ENCODE measurements at places on chromosomes 5 and 9. TPM values are rescaled to one million over a fixed set of nuclear protein-coding genes. Genes with fewer than 3 reads are reported as not detected.
A peak's percentile ranks its signal among the peaks of the same experiment; 100 is the strongest.

GPR150 gene
- total RNA-seq: 0.51 TPM

NMUR2 gene
- total RNA-seq: not detected

GHR gene
- not detected for total RNA-seq

SPAAR gene
- not detected for total RNA-seq

CCDC192 gene
- not detected for total RNA-seq

IL31RA gene
- not detected for total RNA-seq

- no peaks in the 10 kb centered on the region for H3K27me3 ChIP-seq
- DNase-seq: no peak
- H3K36me3 ChIP-seq: no peaks in the 10 kb centered on the region
These were observed 69.4 kb downstream of the KLHL3 start for GRCh38 chr5:137666461-137666850.

GRCh38 chr9:107049803-107050184, 186.8 kb downstream of the ZNF462 start:
- no peaks in the 10 kb centered on the region for H3K36me3 ChIP-seq
- H3K4me1 ChIP-seq: no peaks in the 10 kb centered on the region
- no peaks in the 10 kb centered on the region for H3K27me3 ChIP-seq
- DNase-seq: no peak
- H3K27ac ChIP-seq: no peak overlapping the region
- no peak overlapping the region for H3K4me3 ChIP-seq

- H3K36me3 ChIP-seq: peaks cover 35% of the 10 kb centered on the region
- DNase-seq: no peak
- no peaks in the 10 kb centered on the region for H3K27me3 ChIP-seq
- H3K4me3 ChIP-seq: no peak overlapping the region
These were observed 24.7 kb downstream of the FNBP1 start for GRCh38 chr9:130018265-130018664.

DNA sequence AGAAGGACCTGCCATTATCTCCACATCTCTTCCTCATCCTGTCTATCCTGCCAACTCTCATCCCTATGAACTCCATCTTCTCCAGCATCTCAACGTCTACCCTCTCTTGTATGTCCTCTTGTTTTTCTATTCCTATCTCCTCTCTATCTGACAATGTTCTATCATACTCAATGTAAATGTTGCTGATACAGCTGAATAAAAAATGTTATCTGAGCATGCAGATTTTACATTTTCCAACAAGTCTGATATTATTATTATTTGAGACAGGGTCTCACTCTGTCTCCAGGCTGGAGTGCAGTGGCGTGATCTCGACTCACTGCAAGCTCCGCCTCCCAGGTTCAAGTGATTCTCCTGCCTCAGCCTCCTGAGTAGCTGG, 56.0 kb upstream of the RAI14 start:
- H3K4me1 ChIP-seq: no peaks in the 10 kb centered on the region
- H3K27me3 ChIP-seq: no peaks in the 10 kb centered on the region
- H3K4me3 ChIP-seq: no peak overlapping the region

DNA sequence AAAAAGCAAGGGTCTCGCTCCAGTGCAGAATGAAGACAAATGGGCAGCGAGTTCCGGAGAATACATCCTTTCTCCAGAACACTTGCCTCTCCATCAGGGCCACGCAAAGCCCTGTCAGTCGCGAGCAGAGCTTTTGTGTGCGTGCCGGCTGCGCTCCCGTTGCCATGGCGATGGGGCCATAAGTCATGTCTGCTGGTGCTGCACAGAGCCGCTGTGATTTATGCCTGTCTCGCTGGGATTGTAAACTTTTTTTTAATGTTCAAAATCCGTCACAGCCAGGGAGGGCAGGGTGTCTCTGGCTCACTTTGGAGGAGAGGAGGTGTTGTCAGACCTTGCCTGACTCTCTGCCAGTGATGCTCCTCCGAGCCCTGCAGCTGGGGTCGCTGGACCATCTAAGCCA, 272.7 kb downstream of the TRIM32 start:
- no peaks in the 10 kb centered on the region for H3K36me3 ChIP-seq
- H3K4me3 ChIP-seq: no peak overlapping the region
- no peak overlapping the region for H3K27ac ChIP-seq
- H3K27me3 ChIP-seq: no peaks in the 10 kb centered on the region

DNA sequence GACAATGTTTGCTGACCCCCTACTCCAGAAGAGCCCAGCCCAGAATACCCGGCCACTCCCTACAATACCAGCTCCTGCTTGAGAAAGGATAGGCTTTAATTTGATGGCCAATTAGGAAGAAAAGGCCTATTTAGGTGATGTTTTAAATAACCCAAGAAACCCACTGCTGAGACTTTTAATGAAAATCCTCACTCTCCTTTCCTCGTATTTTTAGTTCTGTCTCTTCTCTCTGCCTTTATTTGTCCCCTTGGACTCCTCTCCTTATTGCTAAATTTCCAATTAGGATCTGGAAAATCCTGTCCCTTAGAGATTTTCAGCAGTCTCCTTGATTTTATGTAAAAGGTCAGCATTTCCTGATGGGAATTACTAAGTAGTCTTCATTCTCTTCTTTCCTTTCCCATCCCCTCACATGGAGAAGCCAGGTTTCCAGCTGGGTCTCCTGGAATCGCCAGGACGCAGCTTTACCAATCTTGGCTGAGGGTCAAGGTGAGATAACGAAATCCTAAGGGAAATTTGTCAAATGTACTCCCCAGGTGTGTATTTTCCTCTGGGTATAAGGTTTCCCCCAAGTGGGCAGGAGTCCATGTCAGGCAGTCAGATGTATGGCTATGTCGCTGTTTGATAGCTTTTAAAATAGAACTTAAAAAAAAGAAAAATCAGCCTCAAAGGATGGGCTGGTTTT, 11.7 kb downstream of the STC2 start:
- no peak overlapping the region for H3K4me3 ChIP-seq
- no peak overlapping the region for H3K27ac ChIP-seq
- H3K36me3 ChIP-seq: no peaks in the 10 kb centered on the region

DNA sequence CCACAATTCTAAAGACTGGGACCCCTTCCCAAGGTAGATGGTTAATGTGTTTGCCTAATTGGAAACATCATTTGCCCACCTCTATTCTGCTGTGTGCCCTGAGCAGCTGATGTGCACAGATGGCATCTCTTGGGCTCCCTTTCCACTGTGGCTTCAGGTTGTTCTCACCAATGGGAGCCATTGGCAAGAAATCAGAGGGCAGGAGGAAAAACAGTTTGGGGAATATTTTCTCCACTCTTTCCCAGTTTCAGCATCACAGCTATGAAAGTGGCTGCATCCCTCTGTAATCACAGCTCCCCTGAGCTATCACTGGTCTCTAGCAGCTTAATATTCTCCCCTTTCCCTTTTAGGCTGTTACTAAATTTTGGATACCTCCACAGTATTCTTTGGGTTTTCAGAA, 911.6 kb upstream of the SEMA6A start:
- H3K4me1 ChIP-seq: no peaks in the 10 kb centered on the region
- H3K27ac ChIP-seq: no peak overlapping the region
- no peak for DNase-seq
- no peaks in the 10 kb centered on the region for H3K27me3 ChIP-seq

- peaks cover 4% of the 10 kb centered on the region for H3K4me1 ChIP-seq
- no peaks in the 10 kb centered on the region for H3K36me3 ChIP-seq
- DNase-seq: no peak
- no peaks in the 10 kb centered on the region for H3K27me3 ChIP-seq
- H3K27ac ChIP-seq: no peak overlapping the region
- H3K4me3 ChIP-seq: no peak overlapping the region
These were observed 32.6 kb downstream of the TTLL11 start for GRCh38 chr9:122060481-122060880.

DNA sequence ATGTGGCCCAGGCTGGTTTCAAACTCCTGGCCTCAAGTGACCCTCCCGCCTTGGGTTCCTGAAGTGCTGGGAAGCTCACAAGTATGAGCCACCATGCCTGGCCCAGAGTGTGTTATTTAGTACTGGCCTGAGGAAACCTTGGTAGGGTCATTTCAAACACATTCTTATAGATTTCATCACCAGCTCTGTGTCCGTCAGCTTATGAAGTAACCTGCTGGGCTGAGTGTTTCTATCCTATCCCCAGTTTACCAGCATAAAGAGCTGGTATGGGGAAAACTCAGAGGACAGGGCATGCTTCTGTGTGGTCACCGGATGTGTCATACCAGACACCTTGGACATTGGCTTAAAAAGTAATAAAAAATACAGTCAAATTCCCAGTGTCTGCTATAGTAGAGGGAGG, 45.3 kb downstream of the PTPN3 start:
- no peak overlapping the region for H3K4me3 ChIP-seq
- H3K36me3 ChIP-seq: no peaks in the 10 kb centered on the region
- no peaks in the 10 kb centered on the region for H3K27me3 ChIP-seq
- no peak overlapping the region for H3K27ac ChIP-seq
- no peaks in the 10 kb centered on the region for H3K4me1 ChIP-seq

GRCh38 chr9:90956026-90956810, 154.6 kb downstream of the SYK start:
- H3K4me3 ChIP-seq: no peak overlapping the region
- no peaks in the 10 kb centered on the region for H3K27me3 ChIP-seq
- DNase-seq: no peak

- H3K27ac ChIP-seq: no peak overlapping the region
- DNase-seq: no peak
- no peak overlapping the region for H3K4me3 ChIP-seq
- no peaks in the 10 kb centered on the region for H3K27me3 ChIP-seq
- no peaks in the 10 kb centered on the region for H3K36me3 ChIP-seq
These were observed 32.9 kb upstream of the KCNIP1 start for GRCh38 chr5:170470808-170471404.

DNA sequence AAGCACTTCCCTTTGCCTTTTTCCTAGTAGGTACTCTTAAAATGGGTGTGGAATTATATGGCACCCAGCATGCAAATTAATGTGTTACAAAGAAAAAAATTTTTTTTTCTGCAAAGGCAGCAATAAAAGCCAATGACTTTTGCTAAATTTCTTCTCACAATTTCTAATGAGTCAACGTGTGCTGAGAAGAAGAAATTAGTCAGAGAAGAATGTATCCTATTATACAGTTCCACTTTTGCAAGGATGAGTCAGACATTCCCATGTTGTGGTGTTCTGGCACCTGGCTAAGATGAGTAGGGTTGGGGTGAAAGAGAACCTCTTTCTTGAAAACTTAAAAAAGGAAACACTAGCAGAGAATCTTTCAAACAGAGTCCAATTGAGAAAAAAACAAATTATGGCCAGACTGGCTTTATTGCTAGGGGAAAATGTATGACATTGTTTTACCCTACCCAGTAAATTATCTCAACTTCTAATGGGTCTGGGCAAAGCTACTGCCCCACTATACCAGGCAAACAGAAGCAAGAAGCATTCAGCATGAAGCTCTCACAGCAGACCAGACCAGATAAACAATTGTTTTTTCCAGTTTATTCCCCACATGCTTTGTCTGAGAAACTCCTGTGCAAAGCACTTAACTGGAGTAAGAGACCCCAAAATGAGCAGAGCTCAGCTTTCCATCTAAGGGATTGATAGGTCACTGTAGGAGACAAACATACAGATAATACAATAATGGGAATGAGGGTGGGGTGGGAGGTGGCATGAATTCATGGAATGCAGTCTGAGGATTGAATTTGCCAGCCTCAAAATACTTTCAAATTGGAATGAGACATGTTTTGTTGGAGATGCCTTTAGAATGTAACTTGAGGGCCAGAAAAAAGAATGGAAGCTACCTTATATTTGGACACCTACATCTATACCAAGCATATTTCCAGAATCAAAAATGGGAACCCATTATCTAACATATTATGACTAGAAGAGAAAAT, 220.8 kb upstream of the RFX3 start:
- no peak overlapping the region for H3K4me3 ChIP-seq
- H3K36me3 ChIP-seq: no peaks in the 10 kb centered on the region
- DNase-seq: no peak
- H3K4me1 ChIP-seq: no peaks in the 10 kb centered on the region

- H3K27me3 ChIP-seq: no peaks in the 10 kb centered on the region
- H3K4me1 ChIP-seq: peaks cover 71% of the 10 kb centered on the region
- H3K4me3 ChIP-seq: peak overlapping the region; percentile 93
- H3K27ac ChIP-seq: no peak overlapping the region
- no peak for DNase-seq
These were observed 5.2 kb upstream of the MGAT1 start for GRCh38 chr5:180807654-180808414.

DNA sequence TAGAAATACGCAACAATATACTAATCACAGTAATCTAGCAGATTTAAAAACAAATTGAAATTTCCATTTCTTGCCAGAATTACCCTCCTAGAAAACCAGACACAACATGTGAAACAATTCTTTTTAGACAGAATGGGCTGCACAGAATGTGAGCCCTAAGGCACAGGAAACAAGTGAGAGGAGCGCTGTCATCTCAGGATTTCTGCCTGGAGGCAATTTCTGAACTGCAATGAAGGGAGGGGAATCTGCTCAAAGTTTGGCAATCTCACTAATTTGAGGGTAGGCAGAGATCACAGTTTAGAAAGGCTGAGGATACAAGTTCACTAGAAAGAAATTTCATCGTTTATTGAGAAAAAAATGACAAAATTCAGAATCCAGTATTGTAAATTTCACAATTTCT, 70.3 kb downstream of the INIP start:
- H3K36me3 ChIP-seq: peaks cover 47% of the 10 kb centered on the region
- H3K27ac ChIP-seq: no peak overlapping the region
- no peak for DNase-seq
- H3K27me3 ChIP-seq: no peaks in the 10 kb centered on the region
- H3K4me3 ChIP-seq: no peak overlapping the region
- no peaks in the 10 kb centered on the region for H3K4me1 ChIP-seq

GRCh38 chr9:136021171-136021871, 60.1 kb upstream of the UBAC1 start:
- H3K4me1 ChIP-seq: peaks cover 11% of the 10 kb centered on the region
- H3K27me3 ChIP-seq: no peaks in the 10 kb centered on the region
- H3K36me3 ChIP-seq: no peaks in the 10 kb centered on the region
- H3K27ac ChIP-seq: no peak overlapping the region

DNA sequence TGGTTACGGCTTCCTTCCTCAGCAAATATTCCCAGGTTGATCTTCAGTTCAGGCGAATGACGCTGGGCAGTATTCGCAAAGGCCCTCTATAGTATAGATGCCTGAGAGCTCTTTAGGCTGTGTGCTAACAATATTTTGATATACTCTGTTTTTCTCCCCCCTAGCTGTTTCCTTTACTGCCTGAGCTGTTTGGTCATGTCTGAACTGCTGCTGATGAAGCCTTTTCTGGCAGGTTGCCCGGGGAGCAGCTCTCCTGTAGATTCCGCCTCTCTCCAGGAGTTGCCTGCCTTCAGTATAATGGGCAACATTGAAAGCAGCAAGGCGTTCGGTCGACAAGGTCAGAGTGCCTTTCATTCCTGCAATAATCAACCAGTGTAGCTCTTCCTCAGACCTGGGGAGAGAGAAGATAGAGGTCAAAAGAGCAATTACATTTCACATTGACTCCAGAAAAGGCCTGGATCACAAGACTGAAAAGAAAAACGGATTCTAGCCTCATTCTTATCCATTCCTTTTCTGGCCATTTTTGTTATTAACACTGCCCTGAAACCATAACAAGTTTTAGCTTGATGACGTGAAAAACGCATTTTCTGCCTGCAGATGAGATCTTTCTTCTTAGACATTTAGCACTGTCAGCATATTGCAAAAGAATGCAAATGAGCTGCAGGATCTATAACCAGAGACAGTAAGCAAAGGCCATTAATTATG, 60.1 kb upstream of the ZNF608 start:
- no peak overlapping the region for H3K27ac ChIP-seq
- no peaks in the 10 kb centered on the region for H3K27me3 ChIP-seq
- H3K4me3 ChIP-seq: no peak overlapping the region
- no peaks in the 10 kb centered on the region for H3K36me3 ChIP-seq
- no peak for DNase-seq
- H3K4me1 ChIP-seq: no peaks in the 10 kb centered on the region

Data from Karpas-422 (cell line).